ENCODE measurements at places on chromosomes 3 and 15.

DNA sequence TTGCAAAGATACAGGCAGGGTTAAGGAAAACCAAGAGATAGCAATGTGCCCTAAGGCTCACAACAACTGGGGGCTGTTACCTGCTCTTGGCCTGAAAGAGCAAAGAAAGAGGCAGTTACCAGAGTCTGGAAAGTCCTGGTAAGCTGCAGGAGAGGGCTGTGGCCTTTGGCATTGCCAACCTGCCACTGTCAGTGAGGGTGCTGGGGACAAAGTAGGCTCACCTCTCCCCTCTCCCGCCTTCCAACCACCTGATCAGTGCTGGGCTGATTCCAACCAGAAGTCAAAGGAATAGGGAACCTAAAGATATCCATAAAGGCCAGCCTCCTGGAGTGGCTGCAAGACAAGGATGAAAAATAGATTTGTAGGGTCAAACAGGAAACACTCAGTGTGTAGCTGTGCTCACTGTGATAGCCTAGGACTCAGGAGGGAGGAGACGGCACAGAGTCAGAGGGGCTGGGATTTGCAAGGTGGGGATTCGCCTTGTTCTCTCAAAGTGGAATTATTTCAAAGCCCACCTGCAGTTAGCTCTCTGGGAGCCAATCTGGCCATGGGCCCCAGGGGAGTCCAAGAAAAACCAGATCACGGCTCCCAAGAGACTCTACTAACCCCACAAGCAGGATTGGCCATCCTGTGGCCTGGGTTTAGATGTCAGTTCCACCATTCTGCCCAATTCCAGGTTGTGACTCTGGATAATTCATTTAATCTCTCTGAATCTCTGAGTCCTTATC, 204.0 kb upstream of the BCL6 start:
- DNase-seq, result no peak

GRCh38 chr15:73596174-73596573, 37.0 kb downstream of the NPTN start:
- no peak for DNase-seq

- DNase-seq, result no peak
These were observed 60.3 kb upstream of the MBNL1 start for GRCh38 chr3:152208439-152208838.

DNA sequence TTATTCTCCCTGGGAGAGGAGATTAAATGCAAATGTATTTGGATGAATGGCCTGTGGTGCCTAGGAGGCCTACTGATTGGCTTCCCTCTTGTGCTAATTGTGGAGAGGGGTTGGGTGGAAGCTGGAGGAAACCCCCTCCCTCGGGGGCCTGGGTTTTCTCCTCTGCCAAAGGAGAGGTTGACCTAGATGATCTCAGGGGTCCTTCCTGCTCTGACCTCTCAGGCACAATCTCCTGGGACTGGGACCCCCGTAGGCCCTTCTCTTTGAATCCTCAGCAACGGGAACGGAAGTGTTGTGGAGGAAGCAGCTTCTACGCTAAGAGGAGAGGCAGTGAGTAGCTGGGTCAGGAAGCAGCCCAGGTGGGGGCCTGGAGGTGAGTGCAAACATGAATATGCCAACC, 40.5 kb upstream of the MAGEF1 start:
- DNase-seq, result no peak

DNA sequence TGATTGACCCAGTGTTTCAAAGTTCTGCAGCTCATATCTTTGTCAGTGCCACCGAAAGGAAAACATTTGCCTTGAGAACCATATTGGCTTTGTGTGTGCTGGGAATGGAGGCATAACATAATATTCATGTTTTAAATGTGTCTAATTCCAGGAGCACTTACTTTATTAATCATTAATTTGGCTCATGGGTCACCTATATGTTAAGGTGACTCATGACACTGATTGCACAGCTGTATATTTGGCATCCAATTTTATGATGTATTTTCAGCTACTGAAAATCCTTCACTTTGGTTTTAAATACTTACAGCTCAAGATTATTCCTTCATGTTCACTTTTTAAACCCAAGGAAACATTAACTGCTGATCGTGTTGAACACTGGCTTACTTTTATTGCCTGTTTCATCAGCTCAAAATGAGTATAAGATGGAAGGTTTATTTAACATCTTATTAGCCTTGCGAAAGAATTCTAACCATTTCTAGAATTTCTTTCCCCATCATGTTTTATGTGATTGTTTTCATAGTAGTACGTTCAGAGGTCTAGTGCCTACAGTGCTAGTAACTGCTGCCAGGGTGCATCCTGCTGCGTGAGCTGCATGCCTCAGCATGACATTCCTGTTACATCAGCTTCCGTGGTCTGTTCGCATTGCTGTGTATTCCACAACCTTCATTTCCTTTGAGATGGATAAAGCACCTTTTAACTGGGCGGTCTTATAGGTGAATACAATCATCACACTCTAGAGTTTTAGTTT, 63.7 kb downstream of the LRCH3 start:
- DNase-seq, result no peak

DNA sequence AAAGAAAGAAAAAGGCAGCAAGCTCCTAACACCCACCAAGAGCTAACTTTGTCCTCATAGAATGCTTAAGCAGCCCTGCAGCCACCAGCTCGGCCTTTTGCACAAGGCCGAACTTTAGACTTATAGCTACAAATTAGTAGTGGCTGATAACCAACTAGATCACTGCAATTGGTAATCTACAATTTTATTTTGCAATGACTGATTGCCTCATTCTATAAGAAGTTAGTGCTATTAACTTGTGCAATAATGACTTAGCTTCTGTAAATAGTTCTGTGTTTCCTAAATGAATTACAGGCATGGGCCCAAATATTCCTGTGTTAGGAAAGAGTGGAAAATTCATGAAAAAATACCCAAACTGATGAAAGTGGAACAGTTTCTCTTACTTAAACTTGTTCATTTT, 284.8 kb upstream of the CFAP20DC start:
- DNase-seq, result no peak

- no peak for DNase-seq
These were observed 343.2 kb downstream of the UNC13C start for GRCh38 chr15:54321426-54321825.

- DNase-seq, result no peak
These were observed 36.8 kb downstream of the MUC4 start for GRCh38 chr3:195774917-195775316.

DNA sequence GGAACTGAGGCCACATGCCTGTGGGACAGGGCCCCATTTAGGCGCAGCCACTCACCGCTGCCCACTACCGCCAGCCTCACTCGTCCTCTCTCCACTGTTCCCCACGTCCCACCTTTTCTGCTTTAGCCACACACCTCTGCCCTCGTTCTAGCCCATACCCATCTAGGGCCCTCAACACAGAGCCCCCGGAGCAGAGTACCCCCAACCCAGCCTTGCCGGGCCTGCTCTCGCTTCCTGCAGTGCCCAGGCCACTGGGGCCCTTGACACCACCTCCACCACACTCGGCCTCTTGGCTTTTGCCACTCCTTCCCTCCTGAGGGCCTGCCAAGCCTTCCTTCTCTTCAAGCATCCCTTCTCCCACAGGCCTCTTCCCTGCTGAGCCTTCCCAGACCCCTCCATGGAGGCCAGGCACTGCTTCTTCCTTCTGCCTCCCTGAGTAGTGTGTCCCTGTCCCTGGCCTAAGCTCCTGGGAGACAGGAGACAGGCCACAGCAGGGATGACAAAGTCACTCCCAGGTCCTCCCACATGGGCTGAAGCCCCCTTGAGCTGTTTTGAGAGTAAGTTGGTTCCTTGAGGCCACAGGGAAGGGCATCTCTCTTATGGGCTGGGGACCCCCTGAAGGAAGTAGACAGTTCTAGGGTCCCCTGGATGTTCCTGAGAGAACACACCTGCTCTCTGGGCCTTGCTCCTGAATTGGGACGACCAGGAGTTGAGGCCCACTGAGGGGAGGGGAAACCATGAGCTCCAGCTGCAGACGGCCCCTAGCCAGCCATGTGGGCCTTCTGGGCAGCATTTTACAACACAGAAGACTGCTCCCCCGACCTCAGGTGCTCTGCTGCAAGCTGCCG, 4.4 kb downstream of the PRSS50 start:
- DNase-seq, result no peak

DNA sequence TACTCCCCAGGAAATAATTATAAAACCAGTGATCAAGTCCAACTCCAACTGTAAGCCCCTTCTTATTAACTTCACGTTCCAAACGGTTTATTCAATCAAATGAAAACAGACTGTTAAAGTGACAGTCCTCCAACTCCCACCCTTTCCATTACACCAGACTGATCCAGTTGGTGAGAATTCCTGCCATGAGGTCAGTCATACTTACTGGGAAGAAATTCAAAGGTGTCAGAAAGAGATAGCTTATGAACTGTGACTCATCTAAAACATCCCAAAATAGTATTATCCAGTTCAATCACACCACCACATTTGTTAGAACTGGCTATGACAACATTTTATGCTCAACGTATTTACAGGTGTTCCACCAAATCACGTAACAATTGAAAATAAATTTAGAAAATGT, 19.5 kb downstream of the SMARCC1 start:
- no peak for DNase-seq

DNA sequence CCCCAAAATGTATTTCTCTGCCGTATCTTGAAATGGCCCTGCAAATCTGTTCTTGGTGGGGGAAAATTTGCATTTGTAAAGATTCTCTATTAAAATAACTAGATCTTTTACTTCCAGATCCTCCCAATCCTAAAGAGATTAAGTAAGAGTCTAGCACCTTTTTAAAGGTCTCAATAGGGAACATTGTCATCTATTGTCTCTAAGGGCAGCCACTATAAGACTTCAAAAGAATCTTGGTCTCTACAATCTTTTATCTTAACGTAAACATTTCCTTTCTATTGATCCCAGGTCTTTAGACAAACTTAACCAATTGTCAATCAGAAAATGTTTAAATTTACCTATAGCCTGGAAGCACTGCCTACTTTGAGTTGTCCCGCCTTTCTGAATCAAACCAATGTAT, 1313.3 kb downstream of the ROBO2 start:
- DNase-seq, result no peak

- DNase-seq, result no peak
These were observed 77.0 kb upstream of the HEG1 start for GRCh38 chr3:125132815-125133214.

GRCh38 chr3:16534640-16535262, 21.3 kb upstream of the RFTN1 start:
- DNase-seq, result no peak

- DNase-seq, result no peak
These were observed 13.2 kb downstream of the AAGAB start for GRCh38 chr15:67241132-67241855.

DNA sequence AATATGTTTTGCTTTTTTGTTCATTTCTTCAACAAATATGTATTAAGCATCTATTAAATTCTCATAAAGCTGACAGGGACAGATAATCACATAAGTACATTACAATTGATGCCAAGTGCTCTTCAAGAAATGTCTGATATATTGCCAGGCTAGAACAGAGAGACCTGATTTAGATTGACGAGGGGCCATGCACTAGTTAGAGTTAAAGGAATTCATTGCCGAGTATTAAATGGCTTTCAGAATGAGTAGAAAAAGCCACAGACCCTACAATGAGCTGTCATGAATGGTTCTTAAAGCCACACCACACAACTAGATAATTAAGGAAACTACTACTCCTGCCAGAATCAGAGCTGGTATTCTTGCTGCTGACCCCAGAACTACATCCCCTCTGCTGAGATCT, 250.2 kb upstream of the MME start:
- DNase-seq, result no peak

DNA sequence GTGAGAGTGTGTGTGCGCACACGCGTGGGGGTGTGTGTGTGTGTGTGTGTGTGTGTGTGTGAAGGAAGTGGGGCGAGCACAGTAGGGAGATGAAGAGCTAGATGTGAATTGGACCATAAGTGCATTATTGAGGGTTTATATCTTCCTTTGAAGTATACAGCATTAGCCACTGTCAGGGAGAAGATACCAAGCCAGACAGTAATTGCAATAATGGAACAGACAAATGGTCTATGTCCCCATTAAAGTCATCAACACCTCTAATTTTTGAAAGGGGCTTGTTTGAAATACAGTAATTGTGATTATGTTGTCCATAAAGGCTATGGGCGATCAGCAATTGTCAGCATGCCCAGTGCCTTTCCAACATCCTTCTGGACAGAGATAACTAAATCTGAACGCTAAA, 429.2 kb upstream of the NR2F2 start:
- DNase-seq, result no peak

GRCh38 chr3:180352261-180352660, 249.7 kb upstream of the TTC14 start:
- DNase-seq, result no peak

DNA sequence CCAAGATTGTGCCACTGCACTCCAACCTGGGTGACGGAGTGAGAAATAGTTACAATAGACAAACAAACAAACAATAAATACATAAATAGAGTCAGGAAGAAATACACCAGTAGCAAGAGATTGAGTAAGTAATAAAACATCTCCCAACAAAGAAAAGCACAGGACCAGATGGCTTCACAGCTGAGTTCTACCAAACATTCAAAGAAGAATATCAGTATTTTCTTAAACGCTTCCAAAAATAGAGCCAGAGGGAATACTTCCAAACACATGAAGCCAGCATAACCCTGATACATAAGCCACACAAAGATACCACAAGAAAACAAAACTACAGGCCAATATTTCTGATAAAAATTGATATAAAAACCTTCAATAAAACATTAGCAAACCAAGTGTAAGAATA, 30.7 kb upstream of the IGSF10 start:
- DNase-seq, result no peak

DNA sequence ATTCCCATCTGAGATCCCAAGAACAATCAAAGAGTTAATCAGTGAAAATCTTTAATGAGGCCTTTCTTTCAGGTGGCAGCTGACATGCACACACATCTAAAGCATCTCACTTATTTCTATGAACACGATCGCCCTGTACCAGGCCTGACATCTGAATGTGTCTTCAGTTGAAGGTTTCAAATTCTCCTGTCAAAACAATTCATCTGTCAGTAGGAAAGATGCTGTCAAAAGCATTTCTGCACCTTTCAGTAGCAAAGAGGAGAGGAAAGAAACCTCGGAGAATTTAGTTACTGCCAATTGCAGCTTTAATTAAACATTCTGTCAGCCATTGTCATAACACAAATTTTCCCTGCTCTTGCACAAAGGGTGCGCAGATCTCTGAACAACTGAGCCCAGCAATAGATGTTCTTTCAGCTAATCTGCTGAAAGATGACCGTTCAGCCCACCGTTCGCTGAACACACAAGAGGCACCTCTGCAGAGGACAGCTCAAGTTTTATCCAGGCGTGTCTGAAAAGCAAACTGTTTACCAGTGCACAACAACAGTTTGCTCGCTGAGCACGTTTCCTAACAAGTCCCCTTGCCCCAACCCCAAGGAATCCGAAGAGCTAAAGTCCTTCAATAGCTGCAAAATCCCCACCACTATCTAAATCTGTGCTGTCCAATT, 34.1 kb downstream of the LRIG1 start:
- no peak for DNase-seq

GRCh38 chr3:64221571-64222257, 3.6 kb downstream of the PRICKLE2 start:
- no peak for DNase-seq

GRCh38 chr3:51974963-51975851, at the start of gene ABHD14A:
Gene ABHD14A, plus strand, starts transcription at chr3:51975064. Its CDS starts 72 bp downstream, at chr3:51975136.
- DNase-seq, result peak; percentile 64

- DNase-seq, result no peak
These were observed 77.4 kb upstream of the PLCL2 start for GRCh38 chr3:16807391-16807790.

- no peak for DNase-seq
These were observed 98.9 kb downstream of the LINGO1 start for GRCh38 chr15:77533578-77534430.

GRCh38 chr3:61522060-61522459, 39.3 kb upstream of the PTPRG start:
- DNase-seq, result no peak

GRCh38 chr3:158732856-158733200, 571 bp upstream of the RARRES1 start:
- no peak for DNase-seq

GRCh38 chr15:64667736-64668161, 107.6 kb downstream of the RBPMS2 start:
- DNase-seq, result no peak

Data from activated T-helper 9 cell treated with anti-CD3 and anti-CD28 coated beads, Interleukin-2, amount 50 U/mL, for 16 hours (primary cell).